ENCODE measurements at places on chromosomes 7 and 10. TPM values are rescaled to one million over a fixed set of nuclear protein-coding genes. Genes with fewer than 3 reads are reported as not detected.

The GDF2 gene
- total RNA-seq, result not detected

The PRF1 gene
- not detected for total RNA-seq

The ADARB2 gene
- total RNA-seq, result 0.17 TPM

The CABCOCO1 gene
- 0.46 TPM for total RNA-seq

The C7orf33 gene
- not detected for total RNA-seq

The CTAGE8 gene
- not detected for total RNA-seq

The CHAT gene
- total RNA-seq, result not detected

The IDI2 gene
- total RNA-seq, result 0.09 TPM

The HHEX gene
- 13.9 TPM for total RNA-seq

The ACTL6B gene
- not detected for total RNA-seq

The AEBP1 gene
- not detected for total RNA-seq

The SUPV3L1 gene
- total RNA-seq, result 30.0 TPM

The PURB gene
- 11.7 TPM for total RNA-seq

The ITGB8 gene
- 1.4 TPM for total RNA-seq

The DKK1 gene
- total RNA-seq, result 408 TPM

The GATA3 gene
- total RNA-seq, result 4.4 TPM

The CYP2E1 gene
- total RNA-seq, result 0.26 TPM

The GIMAP4 gene
- total RNA-seq, result not detected

The ZNF37A gene
- total RNA-seq, result 4.9 TPM

The SPDYE16 gene
- 0.10 TPM for total RNA-seq

The CYP26A1 gene
- total RNA-seq, result 2.7 TPM

The ZNF503 gene
- total RNA-seq, result 8.8 TPM

The BLNK gene
- total RNA-seq, result not detected

The TAS2R3 gene
- total RNA-seq, result not detected

The MGAM2 gene
- total RNA-seq, result 0.02 TPM

The NME8 gene
- total RNA-seq, result not detected

The HBP1 gene
- total RNA-seq, result 22.5 TPM

The LIPM gene
- total RNA-seq, result not detected

The PIK3AP1 gene
- 0.56 TPM for total RNA-seq

The SORBS1 gene
- total RNA-seq, result 0.68 TPM

The DYNC1I1 gene
- 0.15 TPM for total RNA-seq

The AKR1C2 gene
- total RNA-seq, result 3,701 TPM

The GBX1 gene
- not detected for total RNA-seq

The HABP2 gene
- 0.09 TPM for total RNA-seq

The SRGN gene
- total RNA-seq, result 96.3 TPM

The MOSPD3 gene
- 21.2 TPM for total RNA-seq

The ZC3HAV1L gene
- 4.0 TPM for total RNA-seq

The FOXP2 gene
- total RNA-seq, result not detected

The CCL24 gene
- not detected for total RNA-seq

The SLC37A3 gene
- total RNA-seq, result 27.2 TPM

The ADRB1 gene
- 0.91 TPM for total RNA-seq

The ZNF853 gene
- total RNA-seq, result 2.5 TPM

The NXPH1 gene
- not detected for total RNA-seq

The DNAH11 gene
- 0.33 TPM for total RNA-seq
